ENCODE measurements at places on chromosomes 1 and 21.

DNA sequence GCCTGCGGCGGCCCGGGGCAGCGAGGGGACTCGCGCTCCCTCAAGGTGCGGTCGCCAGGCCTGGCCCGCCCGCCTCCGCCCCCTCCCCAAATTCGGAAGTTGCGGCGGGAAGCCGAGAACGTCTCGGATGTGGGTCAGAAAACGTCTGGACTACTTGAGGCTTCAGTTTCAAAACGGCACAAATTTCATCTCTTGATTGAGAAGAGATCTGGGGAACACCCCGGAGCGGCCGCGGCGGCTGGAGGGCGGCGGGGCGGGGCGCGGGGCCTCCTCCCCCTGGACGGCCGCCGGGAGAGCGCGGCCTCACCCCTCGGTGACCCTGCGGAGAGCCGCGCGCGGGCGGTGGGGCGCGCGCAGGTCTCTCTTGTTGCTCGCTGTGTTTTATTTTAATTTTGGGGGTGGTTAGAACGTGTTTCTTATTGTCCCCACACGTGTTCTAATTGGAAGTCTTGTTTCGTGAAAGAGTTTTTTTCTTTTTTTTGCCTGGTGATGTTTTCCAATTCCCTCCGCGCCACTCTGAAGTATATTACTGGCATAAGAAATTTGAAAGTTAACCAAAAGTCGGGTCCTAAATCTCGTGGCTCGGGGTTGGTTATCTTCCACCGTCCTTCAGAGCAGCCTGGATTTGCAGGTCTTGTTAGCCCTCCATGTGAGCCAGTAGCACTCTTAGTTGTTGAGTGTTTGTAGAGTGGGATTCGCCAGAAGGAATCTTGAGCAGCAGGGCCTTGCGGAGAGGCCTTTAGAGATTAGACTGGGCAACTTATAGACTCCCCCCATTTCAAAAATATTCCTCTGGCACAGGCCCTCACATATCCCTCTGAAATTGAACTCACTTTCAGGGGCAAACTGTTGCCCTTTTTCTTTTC is 749 bp downstream of the PCBP3 start:
- DNase-seq = peak; percentile 60

DNA sequence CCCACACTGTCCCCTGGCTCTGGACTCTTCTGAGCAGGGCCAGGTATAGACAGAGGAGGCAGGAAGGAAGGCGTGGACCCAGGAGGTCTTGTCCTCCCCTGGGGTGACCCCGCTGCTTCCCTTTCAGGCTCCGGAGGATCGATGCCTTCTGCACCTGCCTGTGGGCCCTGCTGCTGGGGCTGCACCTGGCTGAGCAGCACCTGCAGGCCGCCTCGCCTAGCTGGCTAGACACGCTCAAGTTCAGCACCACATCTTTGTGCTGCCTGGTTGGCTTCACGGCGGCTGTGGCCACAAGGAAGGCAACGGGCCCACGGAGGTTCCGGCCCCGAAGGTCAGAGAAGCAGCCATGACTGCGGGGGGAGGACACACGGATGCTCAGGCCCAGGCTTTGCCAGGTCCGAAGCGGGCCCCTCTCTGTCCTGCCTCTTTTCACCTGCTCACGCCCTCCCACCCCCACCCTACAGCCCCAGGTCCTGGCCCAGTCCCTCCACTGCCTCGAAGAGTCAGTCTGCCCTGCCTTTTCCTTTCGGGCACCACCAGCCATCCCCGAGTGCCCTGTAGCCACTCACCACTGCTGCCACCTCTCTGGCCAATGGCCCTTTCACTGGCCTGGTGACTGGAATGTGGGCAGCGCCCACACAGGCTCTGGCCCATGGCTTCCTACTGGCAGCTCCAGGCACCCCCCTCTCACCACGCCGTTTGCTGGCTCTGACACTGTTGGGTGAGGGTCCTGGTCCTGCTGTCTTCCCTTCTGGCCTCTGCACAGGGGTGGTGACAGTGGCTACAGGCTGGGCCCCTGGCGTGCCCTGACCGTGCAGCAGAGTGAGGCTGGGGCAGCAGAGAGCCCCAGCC is 13.5 kb downstream of the TMEM201 start:
- no peak for DNase-seq

DNA sequence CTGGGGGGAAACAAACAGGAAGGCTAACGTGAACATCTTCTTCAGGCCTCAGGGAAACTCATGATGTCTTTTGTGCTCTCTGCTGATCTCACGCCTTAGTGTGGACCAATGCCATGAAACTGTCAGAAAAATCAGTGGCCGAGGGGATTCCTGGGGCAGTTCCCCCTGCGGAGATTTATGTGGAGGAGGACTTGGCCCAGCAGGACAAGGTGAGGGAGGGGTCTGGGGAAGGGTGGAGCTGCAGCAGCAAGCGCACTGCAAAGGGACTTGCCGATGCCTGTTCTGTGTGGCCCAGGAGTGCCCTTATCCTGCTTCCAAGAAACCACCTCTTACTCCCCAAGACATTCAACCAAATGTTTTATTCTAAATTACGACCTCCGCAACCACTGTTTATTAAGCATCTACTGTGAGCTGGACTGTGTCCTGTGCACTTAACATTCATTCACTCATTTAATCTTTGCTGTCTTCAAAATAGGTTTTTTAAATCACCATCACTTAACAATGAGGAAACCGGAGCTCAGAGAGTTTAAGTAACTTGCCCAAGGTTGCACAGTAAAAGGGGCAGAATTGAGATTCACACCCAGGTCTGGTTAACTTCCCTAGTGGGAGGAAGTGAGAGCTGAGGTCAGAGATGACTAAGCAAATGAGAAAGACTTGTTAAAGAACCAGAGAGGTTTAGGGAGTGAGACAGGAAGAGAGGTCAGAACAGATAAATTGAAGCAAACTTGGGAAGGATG is 49.7 kb downstream of the FHAD1 start:
- DNase-seq = no peak

DNA sequence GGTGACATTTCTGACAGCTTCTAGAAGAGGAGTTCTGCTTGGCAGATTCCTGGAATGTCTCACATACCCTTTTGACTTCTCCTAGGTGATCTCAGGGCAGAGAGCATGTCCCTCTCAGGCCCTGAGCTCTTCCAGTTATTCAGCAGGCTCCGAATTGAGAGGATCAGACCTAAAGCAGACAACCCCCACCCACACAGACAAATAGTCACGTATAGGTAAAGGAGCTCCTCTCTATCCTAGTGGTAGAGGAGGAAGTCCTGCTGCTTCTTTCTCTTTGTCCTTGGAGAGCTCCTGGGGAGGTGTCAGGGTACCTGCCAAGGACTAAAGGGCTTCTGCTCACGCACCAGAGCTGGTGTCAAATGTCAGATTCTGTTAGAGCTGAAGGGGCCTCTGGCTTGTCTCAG is 128.1 kb downstream of the IER5 start:
- no peak for DNase-seq

GRCh38 chr1:153775458-153776327 is 486 bp downstream of the SLC27A3 start:
- peak; percentile 92 for DNase-seq

GRCh38 chr1:3586986-3587759 is 24.1 kb downstream of the MEGF6 start:
- DNase-seq = no peak

- no peak for DNase-seq
These were observed 3.3 kb downstream of the MAPKAPK2 start for GRCh38 chr1:206687915-206688442.
